ENCODE measurements at places on chromosomes 11 and 22.

DNA sequence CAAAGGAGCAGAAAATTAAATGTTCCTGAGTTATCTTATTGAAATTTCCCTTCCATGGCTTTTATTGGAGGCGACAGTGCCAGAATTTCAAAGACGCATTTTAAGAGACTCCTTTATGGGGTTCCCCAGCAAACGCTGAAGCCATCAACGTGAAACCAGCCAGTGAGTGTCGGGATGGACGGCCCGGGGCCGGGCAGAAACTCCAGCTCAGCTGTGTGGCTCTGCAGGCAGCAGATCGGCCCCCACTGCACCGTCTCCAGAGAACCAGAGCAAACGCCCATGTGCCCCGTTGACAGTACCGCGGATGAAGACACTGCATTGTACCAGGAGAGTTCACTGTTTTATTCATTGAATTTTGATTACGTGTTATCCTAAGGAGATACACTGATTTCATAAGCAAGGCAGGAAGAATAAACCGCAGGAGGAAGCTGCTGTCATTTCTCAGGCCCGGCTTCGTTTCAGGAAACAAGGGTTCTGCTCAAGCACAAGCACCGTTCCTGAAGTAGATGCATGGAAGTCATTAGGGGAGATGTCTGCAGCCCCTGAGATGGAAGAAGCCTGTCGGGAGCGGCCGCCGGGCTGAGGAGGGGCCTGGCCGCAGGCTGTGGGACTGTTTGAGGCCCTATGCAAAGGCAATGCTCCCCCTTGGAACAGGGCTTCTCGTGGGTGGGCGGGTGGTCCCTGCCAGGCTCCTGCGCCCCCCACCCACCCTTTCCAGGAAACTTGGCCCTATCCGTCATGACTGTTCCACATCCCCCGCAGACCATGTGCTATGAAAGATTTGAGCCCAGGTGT, 639.7 kb downstream of the TBC1D22A start:
- DNase-seq, result no peak

DNA sequence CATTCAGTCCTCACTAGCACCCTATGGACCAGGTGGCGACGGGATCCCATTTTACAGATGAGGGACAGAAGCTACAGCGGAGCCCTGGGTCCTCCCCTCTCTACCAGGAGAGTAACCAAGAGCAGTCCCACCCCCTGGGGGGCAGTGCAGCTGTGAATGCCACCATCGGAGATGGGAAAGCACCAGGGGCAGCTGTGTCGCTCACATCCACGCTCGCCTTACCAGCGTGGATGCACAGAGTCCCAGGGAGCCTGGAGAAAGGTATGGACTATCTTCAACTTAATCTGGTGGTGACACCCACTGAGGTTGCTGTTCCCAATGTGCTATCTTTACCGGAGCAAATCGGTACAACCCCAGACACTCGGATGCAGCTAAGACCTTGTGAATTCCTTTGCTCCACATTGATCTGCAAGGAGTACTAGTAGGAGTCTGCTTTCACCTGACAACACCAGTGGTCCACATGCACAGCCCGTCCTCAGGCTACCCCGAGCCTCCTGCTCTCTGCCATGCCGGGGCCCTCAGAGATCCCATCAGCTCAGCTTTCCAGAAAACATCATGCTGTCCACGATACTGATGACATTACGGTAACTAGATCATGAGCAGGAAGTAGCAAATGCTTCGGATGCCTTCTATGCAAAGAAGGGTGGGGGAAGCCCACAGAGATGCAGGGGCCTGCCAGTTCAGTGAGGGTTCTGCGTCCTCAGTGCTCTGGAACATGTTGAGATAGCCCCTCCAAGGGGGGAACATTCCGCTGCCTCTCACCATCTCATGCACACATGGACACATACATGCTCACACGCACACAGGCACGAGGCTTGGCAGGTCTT, 126.0 kb downstream of the CTTN start:
- DNase-seq, result no peak

- DNase-seq, result no peak
These were observed 51.4 kb downstream of the GRIK4 start for GRCh38 chr11:120562806-120563425.

DNA sequence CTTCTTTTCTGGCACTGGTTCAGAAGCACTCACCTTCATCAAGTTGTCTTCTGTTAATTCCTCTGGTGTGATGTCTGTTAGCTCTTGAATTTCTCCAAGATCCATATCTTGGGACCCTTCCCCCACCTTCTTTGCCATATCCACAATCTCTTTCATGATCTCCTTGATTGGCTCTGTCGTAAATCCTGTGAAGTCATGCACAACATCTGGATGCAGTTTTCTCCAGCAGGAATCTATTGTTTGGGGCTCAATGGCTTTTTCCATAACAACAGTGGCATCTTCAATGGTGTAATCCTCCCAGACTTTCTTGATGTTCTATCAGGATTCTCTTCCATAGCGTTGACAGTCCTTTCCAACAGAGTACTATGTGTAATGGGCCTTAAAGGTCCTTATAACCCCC, 96.9 kb downstream of the CSTPP1 start:
- no peak for DNase-seq

- no peak for DNase-seq
These were observed 782.6 kb upstream of the CHORDC1 start for GRCh38 chr11:91005458-91005857.

Measured in neural crest cell (in vitro differentiated cells).